ENCODE measurements at places on chromosomes 1 and 21.

- no peak for DNase-seq
Measured at GRCh38 chr1:243726806-243727502, 123.1 kb downstream of the AKT3 start.

DNA sequence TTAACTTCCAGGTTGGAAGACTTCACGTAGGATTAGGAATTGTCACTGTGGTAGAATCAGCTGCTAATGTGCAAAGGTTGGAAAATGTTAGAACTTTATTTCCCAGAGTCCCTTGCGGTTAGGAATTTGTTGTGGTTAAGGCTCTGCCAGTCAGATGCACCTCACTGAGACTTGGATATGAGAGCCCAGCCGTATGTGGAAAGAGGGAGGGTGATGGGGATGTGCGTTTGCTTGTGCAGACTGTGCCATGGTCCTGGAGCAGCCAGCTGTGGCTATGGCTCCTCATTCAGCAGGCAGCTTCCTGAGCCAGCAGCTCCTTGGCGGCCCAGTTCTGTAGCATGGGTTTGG lies 12.5 kb downstream of the S100A10 start:
- DNase-seq: no peak

DNA sequence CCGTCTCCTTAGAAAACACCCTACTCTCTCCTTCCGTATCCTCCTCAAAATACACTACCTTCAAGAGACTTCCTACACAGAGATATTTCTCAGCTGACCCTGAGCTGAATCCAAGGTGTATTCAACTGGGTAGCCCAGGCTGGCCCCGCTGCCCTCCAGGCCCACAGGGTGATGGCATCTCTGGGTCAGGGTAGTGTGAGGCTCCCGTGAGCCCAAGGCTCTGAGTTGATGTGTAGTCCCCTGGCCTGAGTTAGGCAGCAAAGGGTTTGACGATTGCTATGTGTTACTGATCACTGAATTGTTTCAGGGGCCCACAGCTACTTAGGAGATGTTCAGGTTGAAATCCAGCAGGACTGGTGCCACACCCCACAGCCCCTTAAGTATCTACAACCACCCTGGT lies 6.7 kb downstream of the INAVA start:
- no peak for DNase-seq

GRCh38 chr1:248714248-248714647 lies 11.7 kb upstream of the OR14I1 start:
- no peak for DNase-seq

DNA sequence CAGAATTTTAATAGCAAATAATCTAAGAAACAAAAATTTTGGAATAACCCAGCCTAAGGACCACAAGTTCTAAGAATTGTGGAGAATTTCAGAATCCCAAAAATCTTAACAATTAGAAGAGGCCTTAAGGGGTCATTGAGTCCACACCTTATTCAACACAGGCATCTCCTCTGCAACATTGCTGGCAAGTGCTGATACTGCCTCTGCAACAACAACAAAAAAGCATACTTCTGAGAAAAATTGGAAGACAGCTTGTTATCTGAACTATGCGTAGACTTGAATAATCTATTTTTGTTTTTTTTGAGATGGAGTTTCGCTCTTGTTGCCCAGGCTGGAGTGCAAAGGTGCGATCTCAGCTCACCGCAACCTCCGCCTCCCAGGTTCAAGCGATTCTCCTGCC lies 24.0 kb upstream of the SLC2A1 start:
- no peak for DNase-seq

DNA sequence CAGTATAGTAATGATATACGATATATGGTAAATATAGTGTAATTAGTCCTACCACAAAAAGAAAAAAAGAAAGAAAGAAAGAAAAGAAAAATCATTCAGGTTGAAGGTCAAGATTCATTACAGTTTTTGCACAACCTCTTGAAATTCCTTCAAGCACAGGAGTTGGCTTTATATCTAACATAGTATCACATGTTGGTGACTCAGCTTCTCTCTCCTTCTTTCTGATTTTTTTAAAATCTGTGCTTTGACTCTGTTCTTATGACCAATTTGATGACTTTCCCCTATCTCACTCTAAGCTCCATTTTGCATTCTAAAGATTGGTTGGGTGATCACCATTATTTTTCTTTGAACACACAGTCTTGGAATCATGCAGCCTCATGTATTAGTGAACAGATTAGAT lies 148.2 kb upstream of the COL11A1 start:
- no peak for DNase-seq

DNA sequence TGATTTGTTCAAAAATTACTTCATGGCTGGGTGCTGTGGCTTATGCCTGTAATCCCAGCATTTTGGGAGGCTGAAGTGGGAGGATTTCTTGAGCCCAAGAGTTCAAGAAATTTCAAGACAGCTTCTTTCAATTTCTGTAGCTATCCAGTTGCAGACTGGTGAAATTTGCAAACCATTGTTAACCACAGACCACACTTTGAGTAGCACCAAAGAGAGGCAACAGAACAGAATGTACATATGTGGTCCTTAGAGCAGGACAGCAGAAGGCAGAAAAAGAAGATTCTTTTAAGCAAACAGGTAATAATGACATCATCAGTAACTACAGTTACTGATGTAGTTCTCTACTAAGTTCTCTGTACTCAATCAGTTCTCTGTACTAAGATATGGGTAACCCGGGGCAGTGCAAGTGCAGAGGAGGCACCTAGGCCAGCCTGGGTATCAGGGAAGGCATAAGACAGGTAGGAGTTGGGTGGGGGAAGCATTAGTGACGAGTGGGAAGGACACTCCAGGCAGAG lies 5.5 kb upstream of the KLF17 start:
- DNase-seq: no peak

- DNase-seq: no peak
Measured at GRCh38 chr1:238001818-238002217, 111.1 kb upstream of the ZP4 start.

DNA sequence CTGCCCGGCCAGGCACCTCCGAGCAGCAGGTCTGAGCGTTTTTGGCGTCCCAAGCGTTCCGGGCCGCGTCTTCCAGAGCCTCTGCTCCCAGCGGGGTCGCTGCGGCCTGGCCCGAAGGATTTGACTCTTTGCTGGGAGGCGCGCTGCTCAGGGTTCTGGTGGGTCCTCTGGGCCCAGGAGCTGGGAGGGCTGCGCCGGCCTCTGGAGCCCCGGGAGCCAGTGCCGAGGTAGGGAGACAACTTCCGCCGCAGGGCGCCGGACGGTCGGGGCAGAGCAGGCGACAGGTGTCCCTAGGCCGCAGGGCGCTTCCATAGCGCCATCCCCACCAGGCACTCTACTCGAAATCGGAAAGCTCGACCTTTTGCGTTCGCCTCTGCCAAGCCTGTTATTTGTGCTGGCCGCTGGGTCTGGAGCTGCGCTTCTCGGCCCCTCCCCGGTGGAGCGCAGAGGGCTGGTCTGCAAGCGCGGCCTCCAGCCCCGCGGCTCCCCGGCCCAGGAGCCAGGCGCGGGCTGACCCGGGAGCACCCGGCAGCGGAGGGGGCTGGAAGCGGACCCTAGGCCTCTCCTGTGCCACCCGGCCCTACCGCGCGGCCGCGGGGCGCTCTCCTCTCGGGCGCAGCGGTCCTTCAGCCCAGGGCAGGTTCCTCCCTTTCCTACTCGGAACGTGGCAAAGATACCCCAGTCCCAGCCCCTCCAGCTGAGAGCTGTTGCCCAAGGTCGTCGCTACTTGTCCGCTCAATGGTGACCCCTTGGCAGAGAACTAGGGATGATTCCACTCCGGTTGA lies 2.2 kb downstream of the SIM2 start:
- DNase-seq: peak; percentile 43

GRCh38 chr1:240956424-240956823 lies 344.5 kb upstream of the GREM2 start:
- no peak for DNase-seq

DNA sequence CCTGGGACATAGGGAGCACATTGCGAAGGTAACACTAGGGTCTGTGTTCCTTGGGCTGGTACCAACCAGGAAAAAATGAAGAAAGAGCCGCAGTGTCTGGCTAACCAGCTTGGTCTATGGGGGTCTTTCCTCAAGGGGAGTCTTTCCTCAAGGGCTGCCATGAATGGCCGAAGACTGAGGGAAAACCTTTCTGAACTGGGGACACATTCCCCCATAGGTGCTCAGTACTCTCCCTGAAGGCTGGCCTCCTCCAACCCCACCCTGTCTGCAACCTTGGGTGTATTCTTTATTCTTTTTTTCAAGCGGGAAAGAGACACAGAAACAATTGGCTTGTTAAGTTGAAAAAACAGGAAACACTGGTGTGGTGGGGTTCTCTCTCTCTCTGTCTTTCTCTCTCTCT lies 200.5 kb downstream of the BACH1 start:
- no peak for DNase-seq

- no peak for DNase-seq
Measured at GRCh38 chr1:232146514-232146913, 483.4 kb downstream of the SIPA1L2 start.

DNA sequence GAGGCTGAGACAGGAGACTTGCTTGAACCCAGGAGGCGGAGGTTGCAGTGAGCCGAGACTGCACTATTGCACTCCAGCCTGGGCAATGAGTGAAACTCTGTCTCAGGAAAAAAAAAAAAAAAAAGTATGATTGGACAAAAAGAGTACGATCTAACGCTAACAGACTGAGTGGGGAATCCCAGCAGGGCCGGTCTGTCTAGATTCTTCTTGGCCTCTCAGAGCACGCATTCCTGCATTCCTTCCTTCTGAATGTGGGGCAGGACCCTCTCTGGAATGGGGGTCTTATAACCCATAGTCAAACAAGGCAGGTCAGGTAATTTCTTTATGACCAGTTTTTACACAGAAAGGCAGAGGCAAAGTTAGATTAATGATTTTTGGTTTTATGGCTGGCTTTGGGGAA lies 92.0 kb upstream of the PPM1J start:
- DNase-seq: no peak

GRCh38 chr1:83115785-83116184 lies 883.1 kb downstream of the TTLL7 start:
- DNase-seq: no peak

GRCh38 chr21:15992171-15992570 lies 262.4 kb downstream of the USP25 start:
- no peak for DNase-seq

GRCh38 chr1:211697356-211697755 lies 21.9 kb upstream of the NEK2 start:
- no peak for DNase-seq

DNA sequence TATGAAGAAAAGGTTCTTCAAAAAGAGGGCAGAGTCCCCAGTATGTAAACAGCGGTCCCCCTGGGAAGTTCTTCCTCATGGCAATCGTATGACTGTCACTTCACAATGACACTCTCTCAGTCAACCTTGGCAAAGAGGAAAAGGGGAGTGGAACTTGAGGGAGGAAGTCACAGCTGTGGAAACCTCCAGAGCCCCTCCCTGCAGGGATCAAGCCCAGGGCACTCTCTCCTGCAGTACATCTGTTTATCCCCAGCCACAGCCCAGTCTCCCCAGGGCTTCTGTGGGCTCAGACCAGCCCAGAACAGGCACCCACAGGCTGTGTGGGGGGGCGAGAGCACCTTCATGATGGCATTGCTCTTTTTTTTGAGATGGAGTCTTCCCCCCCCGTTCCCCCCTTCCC lies 2.0 kb downstream of the ATP13A2 start:
- no peak for DNase-seq

GRCh38 chr1:99465176-99465900 lies 180.6 kb upstream of the PALMD start:
- DNase-seq: no peak

- no peak for DNase-seq
Measured at GRCh38 chr1:157994704-157995582, 1.5 kb downstream of the KIRREL1 start.

DNA sequence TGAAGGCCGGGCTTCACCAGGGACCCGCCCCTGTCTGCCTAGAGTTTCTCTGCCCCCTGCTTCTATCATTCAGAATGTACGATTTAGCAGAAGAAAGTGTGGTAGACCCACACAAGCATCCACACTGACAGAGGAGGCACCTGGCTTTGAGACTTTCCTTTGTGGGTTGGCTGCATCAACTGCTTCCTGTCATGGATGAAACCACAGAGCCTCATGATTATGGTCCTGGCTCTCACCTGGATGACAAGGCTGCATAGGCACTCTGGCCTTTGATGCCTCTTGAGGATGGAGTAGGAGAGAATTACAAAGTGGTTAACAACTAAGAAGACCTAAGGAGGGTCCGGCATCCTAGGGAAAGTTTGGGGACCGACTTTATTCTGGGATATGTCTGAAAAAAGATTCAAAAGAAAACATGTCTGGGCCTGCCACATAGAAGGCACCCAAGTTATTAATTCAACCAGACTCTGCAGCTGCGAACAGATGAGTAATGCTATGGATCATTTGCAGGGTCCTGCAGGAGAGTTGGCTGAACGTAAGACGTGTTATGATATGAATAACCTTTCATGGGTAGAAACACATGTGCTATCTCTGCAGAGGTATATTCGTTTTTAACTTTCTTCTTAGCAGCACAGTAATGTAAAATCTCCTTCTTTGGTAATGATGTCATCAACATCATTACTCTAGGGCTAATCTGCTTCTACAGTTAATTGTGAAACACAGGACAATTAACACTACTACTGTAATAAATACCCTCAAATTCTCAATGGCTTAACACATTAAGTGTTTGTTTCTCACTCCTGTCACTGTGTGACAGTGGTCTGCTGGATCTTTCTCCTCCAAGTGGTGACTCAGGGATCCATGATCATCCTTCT lies 136.2 kb downstream of the SLC35F3 start:
- DNase-seq: no peak

DNA sequence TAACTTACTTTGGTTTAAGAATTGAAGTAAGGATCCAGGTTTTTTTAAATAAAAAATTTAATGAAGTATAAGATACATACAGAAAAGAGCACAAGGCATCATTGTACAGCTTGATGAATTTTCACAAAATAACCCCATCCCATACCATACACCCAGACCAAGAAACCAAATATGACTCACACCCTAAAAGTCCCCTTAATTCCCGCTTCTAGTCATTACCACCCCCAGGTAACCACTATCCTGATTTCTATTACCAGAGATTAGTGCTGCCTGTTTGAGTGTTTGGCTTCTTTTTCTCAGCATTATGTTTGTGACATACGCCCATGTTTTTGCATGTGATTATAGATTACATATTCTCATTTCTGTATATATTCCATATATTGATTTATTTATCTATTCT lies 98.5 kb upstream of the HIVEP3 start:
- no peak for DNase-seq

DNA sequence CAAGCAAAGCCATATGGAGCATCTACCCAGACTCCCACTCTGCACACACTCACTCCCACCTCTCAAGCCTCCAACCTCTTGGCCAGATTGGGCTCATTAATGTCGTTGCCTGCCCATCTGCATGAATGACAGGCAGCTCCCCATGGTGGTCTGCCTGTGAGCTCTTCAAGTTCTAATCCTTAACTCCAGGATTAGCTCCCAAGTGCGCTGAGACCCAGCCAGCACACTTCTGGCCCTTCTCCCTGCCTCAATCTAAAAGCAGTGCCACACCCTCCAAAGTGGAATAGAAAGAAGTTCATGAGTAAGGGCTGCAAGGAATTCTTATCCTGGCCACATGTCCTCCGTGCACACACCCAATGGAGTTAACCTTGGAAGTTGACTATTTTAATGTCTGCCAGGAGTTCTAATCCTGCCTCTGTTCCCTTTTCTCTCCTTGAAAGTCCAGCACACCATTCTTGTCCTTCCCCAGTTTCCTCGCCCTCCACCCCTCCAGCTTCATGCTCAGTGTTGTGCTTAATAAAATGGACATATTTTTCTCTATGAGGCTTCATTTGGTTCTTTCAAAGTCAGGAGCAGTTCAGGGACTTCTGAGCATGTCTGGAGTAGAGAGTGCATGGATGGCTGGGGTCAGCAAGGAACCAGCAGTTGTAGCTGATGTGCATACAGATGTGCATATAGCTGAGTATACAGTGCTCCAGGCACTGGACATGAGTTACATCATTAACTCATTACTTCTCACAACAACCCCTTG lies 30.1 kb downstream of the CAMK1G start:
- no peak for DNase-seq

GRCh38 chr1:34726861-34727260 lies 28.0 kb upstream of the GJB5 start:
- no peak for DNase-seq

Measured in HEK293T (cell line).